ENCODE measurements at places on chromosomes 2 and 18.

DNA sequence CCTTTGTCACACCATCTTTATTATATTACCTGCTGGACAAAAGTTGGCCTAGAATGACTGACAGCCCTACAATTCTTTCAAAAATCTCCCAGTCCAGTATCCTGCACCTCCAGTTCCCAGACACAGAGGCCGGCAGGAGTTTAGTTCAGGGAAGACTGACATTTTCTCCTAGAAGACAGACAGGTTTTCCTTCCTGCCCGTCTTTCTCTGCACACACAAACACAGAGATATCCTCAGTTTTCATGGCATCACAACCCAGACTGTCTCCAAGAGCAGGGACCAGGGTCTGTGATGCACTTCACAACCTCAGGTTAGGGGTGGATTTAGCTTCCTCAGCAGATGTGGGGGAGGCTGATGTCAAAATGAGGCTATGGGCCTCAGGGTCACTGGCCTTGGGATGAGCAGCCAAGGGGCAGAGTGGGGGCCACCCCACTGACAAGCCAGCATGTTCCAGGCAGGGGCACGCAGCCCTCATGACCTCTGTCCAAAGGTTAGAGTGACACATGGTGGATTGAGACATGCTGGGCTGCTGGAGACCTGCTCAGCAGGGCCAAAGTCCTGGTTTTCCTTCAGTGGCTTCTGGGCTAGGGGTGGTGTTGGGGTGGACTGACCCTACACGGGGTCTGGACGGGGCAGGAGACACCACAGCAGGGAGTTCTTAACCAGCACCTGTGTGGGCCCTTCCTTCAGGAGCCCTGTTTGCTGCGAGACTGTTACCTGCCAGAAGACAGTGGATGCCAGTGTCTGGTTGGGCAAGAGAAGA is 70.5 kb downstream of the SFXN5 start:
- no peak overlapping the region for H3K4me3 ChIP-seq
- no peaks in the 10 kb centered on the region for H3K27me3 ChIP-seq
- H3K27ac ChIP-seq = no peak overlapping the region
- DNase-seq = no peak
- no peaks in the 10 kb centered on the region for H3K4me1 ChIP-seq

- no peak overlapping the region for H3K27ac ChIP-seq
- no peaks in the 10 kb centered on the region for H3K4me1 ChIP-seq
- DNase-seq = no peak
- no peaks in the 10 kb centered on the region for H3K36me3 ChIP-seq
- no peak overlapping the region for H3K4me3 ChIP-seq
These were observed 71.4 kb upstream of the LAPTM4A start for GRCh38 chr2:20122864-20123263.

DNA sequence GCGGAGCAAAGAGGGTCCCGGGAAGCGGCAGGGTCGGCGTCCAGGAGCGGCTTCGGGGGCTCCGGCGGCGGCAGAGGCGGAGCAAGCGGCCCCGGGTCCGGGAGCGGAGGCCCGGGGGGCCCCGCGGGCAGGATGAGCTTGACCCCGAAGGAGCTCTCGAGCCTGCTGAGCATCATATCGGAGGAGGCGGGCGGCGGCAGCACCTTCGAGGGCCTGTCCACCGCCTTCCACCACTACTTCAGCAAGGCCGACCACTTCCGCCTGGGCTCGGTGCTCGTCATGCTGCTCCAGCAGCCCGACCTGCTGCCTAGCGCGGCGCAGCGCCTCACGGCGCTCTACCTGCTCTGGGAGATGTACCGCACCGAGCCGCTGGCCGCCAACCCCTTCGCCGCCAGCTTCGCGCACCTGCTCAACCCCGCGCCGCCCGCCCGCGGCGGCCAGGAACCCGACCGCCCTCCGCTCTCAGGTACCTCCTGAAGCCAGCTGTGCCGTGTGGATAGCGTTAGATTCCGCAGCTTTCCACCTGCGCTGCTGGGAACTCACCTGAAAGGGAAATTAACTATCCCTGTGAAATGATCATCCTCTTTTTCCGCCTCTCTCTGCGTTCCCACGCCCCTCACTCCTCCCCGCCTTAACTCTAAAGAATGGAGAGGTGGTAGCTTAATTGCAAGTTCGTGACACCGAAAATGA is 472 bp downstream of the CNOT11 start:
- peaks cover 56% of the 10 kb centered on the region for H3K4me1 ChIP-seq
- H3K36me3 ChIP-seq = peaks cover 35% of the 10 kb centered on the region

DNA sequence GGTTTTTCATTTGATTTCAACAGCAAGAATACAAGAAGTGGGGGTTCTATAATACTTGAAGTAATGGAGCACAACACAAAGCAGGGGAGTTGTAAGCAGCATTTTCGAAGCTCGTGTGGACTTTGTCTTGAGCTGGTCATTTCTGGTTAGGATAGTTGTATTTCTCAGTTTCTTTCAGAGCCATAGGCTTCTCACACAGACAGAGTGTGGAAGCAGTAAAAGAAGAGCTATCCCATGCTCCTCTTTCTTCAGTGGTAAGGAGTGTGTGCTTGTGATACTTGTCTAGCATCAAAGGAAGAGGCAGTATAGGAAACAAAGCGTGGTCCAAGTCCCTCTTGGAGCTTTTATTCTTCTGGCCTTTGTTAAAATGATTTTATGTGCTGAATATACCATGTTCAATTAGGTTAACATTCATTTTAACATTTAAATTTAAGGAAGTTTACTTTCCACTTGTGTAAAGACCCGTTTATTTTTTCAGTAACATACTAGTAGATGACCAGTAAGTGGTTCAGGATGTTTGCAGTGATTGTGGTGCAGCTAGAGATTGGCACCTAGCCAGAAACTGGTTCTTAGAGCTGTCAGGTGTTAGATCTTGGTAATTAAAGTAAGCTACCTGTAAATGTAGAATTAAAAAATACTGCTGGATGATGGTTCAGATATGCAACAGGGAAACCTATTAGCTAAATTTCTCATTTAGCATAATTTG is 14.6 kb downstream of the CCNYL1 start:
- no peak for DNase-seq
- no peak overlapping the region for H3K27ac ChIP-seq
- H3K27me3 ChIP-seq = no peaks in the 10 kb centered on the region
- no peaks in the 10 kb centered on the region for H3K36me3 ChIP-seq
- H3K4me3 ChIP-seq = no peak overlapping the region
